ENCODE measurements at places on chromosomes 4 and X.
A peak's percentile ranks its signal among the peaks of the same experiment; 100 is the strongest.

DNA sequence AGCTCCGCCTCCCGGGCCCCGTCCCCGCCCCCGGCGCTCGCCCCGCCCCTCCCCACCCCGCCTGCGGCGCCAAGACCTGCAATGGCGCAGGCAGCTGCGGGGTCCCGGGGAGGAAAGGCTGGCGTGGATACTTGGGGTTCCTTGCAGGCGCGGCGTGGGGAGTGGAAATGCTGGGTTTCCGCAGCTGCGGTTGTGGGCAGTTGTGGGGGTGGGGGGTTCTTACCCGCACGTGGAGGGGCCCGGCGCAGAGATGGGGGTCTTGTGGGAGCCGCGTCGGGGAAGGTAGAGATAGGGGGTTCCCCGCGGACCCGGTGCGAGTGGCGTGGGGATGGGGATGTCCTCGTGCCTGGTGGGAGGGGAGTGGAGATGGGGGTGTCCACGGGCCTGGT is 680 bp upstream of the ASMTL start:
- no peak for DNase-seq

- DNase-seq, result peak; percentile 60
Observed at GRCh38 chrX:68940601-68941000, 111.8 kb downstream of the EFNB1 start.

GRCh38 chr4:123127218-123127617 is 204.8 kb upstream of the NUDT6 start:
- no peak for DNase-seq

DNA sequence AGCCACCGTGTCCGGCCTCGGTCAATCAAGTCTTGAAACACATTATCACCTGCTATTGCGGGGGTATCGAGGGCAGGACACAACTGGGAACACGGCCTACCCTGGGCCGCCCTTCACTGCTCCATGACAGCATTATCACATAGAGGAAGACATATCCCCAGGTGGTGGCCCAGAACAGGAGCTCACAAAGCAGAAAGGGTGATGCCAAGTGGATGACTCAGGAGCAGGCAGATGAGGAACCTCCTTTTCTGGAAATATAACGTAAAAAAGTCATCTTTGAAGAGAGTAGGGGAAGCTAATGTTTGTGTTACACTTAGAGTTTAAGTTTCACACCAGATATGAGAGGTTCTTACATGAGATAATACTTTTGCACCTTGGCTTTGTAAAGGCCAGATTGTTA is 5.3 kb upstream of the SUPT20HL1 start:
- no peak for DNase-seq

DNA sequence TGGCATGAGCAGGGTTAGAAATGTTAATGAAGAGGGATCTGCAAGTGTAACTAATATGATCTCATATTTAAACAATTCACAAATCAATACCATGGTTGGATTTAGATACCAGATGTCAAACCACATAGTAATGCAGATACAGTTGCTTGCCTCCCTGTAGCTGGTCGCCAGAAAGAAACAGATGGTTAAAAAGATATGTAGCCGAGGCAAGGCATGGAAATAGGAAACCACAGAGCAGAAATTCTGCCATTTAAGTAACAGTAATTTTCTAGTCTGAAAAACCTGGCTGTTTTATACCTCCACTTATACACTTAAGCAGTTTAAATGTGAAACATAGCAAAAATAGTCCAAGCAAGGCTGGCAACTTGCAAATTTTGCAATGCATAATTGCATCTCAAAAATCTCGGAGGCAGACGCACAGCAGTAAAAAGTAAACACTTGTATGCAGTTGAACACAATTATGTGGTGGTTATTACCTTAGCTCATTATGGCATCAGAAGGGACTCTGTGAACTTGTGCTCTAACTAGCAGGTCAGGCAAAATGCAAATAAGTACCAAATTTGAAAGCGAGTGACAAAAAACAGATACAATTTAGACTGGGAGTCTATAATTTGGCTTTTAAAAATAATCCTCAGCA is 126.8 kb downstream of the NAA11 start:
- DNase-seq, result no peak

- no peak for DNase-seq
Observed at GRCh38 chr4:186166852-186167512, 24.4 kb upstream of the CYP4V2 start.

DNA sequence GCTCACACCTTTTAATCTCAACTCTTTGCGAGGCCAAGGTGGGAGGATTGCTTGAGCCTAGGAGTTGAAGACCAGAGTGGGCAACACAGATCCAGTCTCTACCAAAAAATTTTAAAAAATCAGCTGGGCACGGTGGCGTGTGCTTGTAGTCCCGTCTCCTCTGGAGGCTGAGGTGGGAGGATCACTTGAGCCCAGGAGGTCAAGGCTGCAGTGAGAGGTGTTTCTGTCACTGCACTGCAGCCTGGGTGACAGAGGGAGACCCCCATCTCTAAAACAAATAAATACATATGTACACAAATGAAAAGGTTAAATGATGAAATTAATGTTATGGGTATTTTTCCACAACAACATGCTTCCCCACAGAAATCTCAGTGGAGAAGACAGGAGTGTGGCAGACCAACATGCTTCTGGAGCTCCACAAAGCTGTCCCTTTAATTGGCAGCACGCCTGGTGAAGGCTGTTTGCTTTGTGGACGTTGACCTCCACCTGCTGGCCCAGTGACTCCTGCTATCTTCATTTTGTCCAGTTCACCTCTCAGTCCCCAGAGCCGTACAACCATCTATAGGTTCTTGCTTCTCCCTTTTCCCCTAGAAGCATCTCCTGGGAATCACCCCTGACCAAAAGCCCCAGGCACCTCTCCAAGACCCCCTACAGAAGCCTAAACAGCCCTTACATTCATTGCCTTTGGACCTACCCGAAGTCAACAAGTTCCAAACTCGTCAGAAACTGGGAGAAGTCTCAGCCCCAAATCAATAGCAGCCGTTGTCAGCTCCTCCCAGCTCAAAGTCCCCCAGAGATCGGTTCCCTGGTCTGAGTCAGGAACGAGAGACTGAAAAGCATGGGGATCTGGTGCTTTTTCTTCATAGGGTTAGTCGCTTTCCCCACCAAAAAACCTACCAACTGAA is 36.4 kb upstream of the CD99 start:
- DNase-seq, result no peak

GRCh38 chr4:43607827-43608461 is 715.4 kb downstream of the GRXCR1 start:
- DNase-seq, result no peak

- no peak for DNase-seq
Observed at GRCh38 chr4:41157009-41157408, 57.3 kb downstream of the APBB2 start.

GRCh38 chrX:11081511-11081910 is 29.6 kb upstream of the HCCS start:
- no peak for DNase-seq

DNA sequence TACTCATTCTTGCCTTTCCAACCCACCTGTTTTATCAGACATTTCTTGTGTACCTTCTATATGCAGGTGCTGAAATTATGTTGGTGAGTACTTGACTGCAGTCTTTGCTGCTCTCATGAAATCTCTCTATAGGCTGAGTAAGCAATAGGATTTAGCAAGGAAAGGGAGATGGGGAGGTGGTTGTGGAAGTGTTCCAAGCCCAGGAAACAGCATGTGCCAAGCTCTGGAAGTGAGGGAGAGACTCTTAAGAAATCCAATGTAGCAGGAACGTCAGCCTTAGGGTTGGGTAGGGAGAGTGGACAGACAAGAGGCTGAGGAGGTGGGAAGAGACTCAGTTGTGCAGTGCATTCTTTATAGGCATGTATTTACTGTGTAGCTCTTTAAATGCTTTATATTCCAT is 5.6 kb downstream of the SEPTIN11 start:
- no peak for DNase-seq

GRCh38 chr4:48633657-48634056 is 143.6 kb downstream of the ZAR1 start:
- no peak for DNase-seq

- no peak for DNase-seq
Observed at GRCh38 chr4:151524610-151525009, 115.6 kb downstream of the FHIP1A start.

DNA sequence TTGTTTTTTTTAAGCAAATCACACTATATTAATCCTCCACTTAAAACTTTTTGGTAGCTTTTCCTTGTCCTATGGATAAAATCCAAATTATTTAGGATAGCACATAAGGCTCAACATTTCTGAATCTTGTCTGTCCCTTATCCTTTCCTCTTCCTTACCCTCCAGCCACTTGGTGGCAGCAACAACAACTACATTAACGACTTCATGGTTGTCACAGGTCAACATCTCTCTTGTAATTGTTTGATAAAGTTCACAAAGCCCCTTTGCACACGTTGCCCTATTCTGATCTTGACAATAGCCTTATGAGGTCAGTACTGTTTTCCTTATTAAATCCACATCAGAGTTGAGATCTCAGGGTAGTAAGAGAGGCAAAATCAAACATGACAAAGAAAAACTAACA is 269.0 kb upstream of the PABPC4L start:
- DNase-seq, result no peak

DNA sequence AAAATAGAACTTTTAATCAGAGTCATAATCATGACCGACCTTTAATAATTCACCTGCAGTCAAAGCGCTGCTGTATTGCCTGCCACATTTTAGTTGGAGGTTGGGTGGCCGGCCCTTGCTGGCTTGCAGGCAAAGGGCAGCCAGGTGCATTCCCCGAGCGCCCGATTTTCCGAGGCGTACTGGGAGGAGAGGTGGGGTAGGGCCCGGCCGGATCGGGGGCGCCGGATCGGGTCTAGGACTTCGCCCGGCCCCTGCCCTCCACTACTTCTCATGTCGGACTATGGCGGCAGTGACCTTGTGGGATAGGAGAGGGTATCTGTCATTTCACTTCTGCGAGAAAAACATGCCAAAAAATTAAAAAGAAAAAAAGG is 2.5 kb upstream of the RS1 start:
- no peak for DNase-seq

DNA sequence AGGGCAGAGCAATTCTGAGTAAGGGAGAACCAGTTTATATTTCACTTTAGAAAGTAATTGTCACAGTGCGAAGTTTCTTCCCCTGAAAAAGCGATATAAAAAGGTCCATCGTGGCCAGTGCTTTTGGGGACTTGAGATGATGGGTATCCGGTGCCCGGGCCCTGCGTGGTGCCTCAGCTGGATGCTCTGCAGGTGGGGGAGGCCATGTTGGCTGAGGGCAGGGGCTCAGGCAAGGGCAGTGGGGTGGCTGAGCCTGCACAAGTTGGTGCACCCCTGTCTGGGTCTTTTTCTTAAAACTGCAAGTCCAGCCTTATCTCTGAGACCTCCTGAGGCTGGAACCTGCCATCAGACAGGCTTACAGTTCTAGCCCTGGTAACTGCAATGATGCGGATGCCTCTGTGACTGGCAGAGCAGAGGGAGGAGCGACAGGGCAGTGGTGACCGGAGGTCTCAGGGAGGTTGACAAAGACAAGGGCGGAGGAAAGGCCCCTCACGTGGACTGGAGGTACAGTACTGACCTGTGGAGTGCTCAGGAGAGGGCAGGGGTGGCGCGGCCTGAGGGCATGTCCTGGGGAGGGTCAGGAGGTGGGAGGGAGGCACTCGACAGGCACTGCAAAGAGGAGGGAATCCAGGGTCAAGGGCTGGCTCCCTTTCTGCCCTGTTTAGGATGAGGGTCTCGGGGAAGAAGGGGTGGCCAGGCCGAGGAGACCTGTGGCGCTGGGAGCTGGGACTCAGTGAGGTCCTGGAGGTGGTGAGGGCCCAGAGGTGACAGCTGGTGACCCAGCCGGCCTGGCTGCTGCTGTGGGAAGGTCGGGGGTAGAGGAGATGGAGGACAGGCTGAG is 1.8 kb downstream of the RGS12 start:
- peak; percentile 65 for DNase-seq
